ENCODE measurements at places on chromosomes 12 and 14. TPM values are rescaled to one million over a fixed set of nuclear protein-coding genes. Genes with fewer than 3 reads are reported as not detected.

DNA sequence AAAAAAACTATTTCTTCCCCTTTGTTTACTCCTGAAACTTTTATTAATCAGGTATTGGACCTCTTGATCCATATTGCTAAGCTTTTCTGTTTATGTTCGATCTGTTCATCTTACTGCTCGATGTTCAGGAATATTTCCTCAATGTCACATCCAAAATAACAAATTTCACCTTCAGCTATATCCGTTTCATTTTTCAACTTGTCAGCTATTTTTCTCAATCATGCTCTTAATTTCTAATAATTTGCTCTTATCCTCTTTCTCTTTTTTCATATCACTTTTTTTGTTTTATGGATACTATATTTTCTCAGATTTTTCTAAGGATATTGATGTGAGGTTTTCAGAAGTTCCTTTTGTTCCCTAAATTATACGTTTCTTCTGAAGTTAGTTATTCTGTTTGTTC is 29.8 kb downstream of the SLC38A4 start:
- no peak for DNase-seq

DNA sequence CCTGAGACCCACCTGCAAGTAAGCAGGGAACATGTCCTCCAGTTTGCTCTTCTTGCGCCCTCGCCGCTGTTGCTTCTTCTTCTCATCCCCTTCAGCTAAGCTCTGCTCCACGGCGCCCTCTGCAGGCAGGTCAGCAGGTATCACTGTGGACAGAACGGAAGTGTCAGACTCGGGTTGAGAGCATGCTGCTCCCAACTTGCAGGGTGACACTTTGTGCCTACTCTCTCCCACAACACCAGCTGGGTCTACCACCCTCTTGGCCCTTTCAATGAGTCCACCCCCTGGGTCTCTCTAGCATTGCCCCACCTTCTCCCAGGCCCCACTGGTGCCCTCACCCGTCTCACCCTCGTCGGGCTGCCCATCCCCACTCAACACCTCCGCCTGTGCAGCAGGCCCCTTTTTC is 16.7 kb downstream of the KMT2D start:
- DNase-seq: peak; percentile 39

DNA sequence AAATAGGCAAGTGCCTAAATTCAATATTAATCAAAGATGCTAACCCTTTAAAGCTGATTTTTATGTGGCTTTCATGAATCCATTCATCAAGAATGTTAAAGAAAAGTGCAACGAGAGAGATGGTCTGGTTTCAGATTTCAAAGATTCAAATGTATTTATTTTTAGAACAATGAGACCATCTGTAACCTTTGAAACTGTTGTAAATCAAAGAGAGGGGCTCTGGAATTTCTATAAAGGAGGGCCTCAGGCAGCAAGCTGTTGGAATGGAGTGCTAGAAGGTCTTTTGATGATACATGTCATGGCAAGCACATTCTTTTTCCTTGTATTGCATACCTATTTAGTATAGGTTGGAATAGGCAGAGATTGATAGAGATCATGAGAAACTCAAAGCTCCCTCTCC is 433.0 kb downstream of the LRIG3 start:
- no peak for DNase-seq

DNA sequence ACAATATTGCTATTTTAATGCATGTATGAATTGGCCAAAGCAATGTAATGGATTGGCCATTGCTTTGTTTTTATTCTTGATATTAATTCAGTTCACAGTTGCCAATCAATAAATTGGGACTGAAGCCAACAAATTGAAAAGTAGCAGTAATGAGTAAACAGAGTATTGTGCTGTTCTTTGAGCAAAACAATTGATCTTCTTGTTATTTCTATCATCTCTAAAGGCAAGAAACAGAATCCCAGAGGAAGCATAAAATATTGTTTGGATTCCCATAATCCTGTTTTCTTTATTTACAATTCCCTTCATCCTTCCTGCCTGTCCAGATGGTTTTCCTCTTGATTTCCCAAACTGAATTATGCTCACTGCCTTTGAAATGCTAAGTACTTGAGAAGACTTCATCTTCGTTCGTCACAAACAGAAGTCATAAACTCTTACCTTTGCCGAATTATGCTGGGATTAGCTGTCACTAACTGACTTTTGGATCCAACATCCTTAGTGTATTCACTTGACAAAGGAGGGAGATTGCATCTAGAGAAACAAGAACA is 85.9 kb downstream of the ST8SIA1 start:
- no peak for DNase-seq

- DNase-seq: no peak
These were observed 7.0 kb upstream of the TMEM120B start for GRCh38 chr12:121705514-121705913.

GRCh38 chr14:55867311-55867710 is 250.9 kb upstream of the PELI2 start:
- no peak for DNase-seq

- no peak for DNase-seq
These were observed 37.3 kb upstream of the RAP1B start for GRCh38 chr12:68573406-68573805.

- DNase-seq: no peak
These were observed 17.4 kb upstream of the SALL2 start for GRCh38 chr14:21543521-21543960.

DNA sequence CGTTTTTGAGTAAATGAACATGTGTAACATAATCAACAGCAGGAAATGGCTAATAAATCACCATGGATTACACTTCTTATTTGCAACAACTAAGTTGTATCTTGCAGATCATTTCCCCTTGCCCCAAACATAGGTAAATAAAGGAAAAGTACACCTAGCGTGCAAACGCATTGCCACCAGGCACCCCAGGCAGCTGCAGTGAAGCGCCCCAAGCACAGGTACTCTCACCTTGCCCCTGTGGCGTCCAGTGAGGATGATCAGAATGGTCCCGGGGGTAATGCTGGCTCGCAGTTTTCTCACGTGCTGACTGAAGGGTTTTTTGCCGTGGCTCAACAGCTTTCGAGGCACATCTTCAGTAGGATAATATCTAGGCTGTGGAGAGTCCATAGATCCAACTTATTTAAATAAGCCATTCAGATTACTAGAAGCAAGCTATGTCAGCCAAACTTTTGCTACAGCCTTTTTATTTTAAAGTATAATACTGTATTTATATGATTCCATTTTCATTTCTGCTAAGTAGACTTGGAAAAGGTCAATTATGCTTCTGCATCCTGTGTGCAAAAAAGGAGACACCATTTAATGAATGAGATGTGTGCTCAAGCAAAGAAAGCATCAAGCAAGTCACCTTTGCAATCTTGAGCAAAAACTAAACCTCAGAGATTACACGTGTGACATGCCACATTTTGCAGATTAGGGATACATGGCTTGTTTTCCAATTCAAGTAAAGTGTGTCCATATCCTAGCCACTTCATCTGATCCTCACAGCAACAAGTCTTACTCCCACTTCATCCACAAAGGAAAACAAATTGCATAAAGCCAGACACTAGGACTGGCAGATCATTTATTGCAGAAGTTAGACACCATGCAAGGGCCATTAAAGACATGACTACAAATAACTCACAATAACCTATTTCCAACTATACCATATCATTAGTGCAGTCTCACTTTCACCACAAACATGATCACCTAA is 2.6 kb downstream of the RPL6 start:
- DNase-seq: no peak

DNA sequence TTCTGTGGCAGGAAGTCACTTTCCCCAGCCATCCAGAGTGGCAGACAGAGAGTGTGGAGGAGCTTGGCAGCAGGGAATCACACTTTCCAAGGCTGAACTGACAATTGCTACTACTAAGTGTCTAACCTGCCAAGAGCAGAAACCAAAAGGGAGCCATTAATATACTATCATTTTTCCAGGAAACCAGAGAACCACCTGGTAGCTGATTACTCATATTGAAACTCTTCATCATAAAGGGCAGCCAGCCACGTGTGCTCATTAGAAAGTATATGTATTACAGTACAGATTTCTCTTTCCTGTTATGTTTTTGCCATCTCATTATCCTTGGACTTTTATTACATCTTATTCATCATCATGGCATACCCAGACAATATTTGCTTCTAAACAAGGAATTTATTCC is 374.9 kb downstream of the GXYLT1 start:
- DNase-seq: no peak

- no peak for DNase-seq
These were observed 4.8 kb downstream of the FAM222A start for GRCh38 chr12:109718390-109718789.

DNA sequence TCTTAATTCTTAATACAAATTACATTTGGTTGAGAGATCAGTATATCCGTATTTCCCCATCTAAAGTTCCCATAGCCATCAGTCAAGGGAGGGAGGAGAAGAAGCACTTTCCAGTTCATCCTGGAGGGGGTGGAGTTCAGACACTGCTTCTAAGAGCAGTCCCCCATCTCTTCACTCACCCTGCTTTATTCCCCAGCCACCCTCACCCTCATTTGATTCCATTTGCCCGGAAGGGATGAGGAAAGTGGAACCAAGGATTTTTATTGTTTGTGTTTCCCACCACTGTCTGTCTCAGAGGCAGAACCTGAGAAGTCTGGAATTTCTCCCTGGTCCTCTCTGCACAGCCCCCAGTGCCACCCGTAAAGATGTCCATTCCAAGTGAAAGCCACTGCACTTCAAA is 134.2 kb upstream of the HIF1A start:
- peak; percentile 67 for DNase-seq

- peak; percentile 42 for DNase-seq
These were observed 24.0 kb downstream of the KLRK1 start for GRCh38 chr12:10365696-10366405.

DNA sequence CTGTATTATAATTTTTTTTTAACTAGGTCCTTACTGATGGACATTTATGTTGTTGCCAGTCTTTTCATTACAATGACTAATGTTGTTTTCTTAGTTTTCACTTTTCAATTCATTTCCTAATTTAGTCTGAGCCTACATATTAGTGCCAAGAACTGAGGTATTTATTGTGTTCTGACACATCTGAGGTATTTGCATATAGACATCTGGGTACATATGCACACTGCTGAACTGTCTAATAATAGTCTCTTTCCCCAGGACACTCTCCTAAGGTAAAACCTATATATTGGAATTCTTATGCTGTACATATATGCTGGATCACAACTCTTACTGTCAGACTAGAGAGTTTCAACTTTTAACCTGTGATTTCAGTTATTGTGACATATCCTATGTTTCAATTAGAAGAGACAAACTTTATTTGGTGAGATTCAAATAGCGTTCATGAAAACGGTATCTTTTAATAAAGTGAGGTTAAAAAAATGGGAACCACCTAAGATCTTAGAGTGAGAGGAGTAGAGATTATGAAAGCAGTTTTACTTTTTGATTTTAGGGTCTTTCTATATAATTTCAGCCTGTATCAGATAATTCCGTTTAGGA is 263.2 kb downstream of the RAD51B start:
- DNase-seq: no peak

DNA sequence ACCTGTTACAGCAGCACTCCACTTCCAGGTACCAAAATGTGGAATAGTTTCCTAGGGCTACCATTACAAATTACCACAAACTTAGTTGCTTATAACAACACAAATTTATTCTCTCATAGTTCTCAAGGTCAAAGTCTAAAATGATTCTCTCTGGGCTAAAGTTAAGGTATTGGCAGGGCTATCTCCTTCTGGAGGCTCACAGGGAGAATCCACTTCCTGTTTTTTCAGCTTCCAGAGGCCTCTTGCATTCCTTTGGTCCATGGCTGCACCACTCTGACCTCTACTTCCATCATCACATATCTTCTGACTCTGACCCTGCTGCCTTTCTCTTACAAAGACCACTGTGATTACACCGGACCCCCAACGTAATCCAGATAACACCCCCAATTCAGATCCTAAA is 2.9 kb upstream of the GARIN6 start:
- no peak for DNase-seq

GRCh38 chr14:83006121-83006670 is 1472.5 kb upstream of the SEL1L start:
- DNase-seq: no peak

DNA sequence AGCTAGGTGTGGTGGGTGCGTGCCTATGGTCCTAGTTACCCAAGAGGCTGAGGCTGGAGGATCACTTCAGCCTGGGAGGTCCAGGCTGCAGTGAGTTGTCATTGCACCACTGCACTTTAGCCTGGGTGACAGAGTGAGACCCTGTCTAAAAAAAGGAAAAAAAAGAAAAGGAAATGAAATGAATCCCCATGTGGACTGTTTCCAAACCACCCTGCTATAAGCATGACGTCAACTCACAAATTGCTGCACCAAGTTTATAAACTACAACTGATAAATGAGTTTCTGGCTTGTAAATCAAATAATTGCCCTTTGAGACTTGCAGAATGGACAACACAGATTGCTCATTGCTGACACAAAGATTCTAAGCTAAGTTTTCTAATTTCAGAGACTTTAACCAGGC is 51.0 kb upstream of the STK38L start:
- DNase-seq: peak; percentile 96

- peak; percentile 96 for DNase-seq
These were observed 117.6 kb downstream of the SCARB1 start for GRCh38 chr12:124745891-124746570.

DNA sequence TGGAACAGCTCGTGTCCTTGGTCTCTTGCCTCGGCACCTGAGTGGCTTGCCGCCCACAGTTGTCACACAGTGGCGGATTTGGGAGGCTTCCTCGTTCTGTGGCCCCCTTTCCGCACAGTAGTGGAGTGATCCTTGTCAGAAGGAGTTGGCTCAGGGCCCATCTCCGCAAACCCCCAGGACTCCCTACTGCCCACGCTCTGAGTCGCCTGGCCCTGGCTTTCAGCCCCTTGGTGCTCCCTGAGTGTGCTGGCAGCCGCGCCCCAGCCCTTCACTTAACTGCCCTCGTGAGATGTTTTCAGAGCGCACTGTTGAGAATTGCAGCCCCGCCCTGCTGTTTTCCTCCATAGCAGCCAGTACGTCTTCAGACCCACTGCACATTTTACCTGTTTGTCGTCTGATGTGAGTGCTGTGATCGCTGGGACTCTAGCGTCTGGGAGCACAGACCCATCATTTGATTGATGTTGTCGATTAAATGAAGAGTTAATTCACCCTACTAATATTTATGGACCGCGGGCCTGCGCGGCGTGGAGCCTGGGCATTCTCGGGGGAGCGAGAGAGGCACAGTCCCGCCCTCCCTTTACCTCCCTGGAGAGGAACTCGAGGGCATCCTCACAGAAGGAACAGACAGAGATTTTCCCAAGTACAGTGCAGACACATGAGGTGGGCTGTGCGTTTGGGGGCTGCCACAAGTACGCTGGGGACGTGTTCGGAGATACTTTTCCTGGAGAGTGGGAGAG is 91.8 kb downstream of the DDX51 start:
- DNase-seq: no peak

- DNase-seq: no peak
These were observed 33.2 kb downstream of the ATF7 start for GRCh38 chr12:53593031-53593430.

GRCh38 chr12:69570545-69571399 is 14.5 kb upstream of the CCT2 start:
- peak; percentile 82 for DNase-seq

- no peak for DNase-seq
These were observed 249.1 kb downstream of the RASSF9 start for GRCh38 chr12:85587158-85587557.

GRCh38 chr12:21992823-21993222 is 51.6 kb upstream of the ABCC9 start:
- DNase-seq: no peak

The MORN3 gene
- total RNA-seq: 0.77 TPM

The ASCL1 gene
- not detected for total RNA-seq

The UNC79 gene
- total RNA-seq: 0.17 TPM

The KERA gene
- total RNA-seq: not detected

The FGD6 gene
- 5.6 TPM for total RNA-seq

The TPPP2 gene
- not detected for total RNA-seq

The TMPRSS12 gene
- total RNA-seq: not detected

The OGFOD2 gene
- total RNA-seq: 9.6 TPM

The GDF3 gene
- total RNA-seq: not detected

The CLEC4A gene
- total RNA-seq: 0.33 TPM

The OTOGL gene
- under 0.01 TPM for total RNA-seq

The CLEC1A gene
- not detected for total RNA-seq

The RAB3IP gene
- 6.3 TPM for total RNA-seq

Measured in fibroblast of lung (primary cell).